Activated naive CD4-positive, alpha-beta T cell (primary cell): ENCODE measurements at places on chromosomes 12 and 14.

- no peak for DNase-seq
Measured at GRCh38 chr12:2347137-2347843, 294.5 kb downstream of the CACNA1C start.

DNA sequence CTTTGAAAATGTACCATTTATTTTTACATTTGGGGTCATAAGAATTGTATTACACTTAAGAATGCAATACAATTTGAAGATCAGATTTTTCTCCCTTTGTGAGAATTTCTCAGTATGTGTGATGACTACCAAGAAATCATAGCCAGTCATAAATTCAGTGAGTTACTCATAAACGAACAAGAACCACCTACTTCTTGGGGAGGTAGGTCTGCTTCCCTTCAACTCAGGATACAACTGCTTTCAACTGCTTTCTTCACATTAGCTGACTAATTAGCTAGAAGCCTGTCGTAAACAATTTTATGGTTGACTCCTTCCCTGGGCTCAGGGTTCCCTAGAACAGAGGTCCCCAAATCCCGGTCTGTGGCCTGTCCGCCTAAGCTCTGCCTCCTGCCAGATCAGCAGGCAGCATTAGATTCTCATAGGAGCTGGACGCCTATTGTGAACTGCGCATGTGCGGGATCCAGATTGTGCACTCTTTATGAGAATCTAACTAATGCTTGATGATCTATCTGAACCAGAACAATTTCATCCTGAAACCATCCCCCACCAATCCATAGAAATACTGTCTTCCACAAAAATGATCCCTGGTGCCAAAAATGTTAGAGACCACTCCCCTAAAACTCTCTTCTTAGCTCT, 3.7 kb downstream of the ANG start:
- DNase-seq: no peak

DNA sequence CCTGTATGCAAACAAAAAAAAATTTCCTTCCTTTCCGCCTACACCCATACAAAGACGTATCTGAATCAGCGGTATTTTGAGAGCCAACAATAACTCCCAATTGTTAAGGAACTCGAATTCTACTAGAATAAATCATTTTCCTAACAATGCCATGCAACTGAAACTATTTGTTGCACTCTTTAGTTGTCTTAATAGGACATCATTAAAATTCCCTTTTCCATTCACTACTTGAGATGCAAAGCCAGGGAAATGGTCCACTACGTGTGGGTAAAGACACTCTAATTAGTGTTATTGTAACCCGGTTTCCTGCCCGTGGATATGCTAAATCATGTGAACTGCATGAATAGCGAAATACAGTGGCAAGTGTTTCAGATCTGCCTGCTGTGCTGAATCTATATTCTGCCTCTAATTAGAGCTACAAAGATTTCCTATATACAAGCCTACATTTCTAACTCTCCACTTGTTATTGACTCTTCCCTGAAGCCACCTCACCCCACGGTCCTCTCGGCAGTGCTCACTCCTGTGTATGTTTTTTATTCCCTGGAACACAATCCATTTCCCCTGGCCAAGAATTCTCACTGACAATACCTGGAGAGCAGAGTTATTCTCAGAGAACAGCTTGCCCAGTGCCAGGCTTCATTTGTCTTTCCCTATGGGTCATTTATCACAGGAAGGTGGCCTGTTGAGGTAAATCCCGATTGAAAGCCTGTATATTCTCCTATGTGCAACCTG, 168.3 kb downstream of the PAWR start:
- no peak for DNase-seq

- no peak for DNase-seq
Measured at GRCh38 chr12:115166698-115167315, 482.8 kb upstream of the TBX3 start.
